ENCODE measurements at places on chromosomes 11 and 22. TPM values are rescaled to one million over a fixed set of nuclear protein-coding genes. Genes with fewer than 3 reads are reported as not detected.
A peak's percentile ranks its signal among the peaks of the same experiment; 100 is the strongest.

CCDC34 gene
- 29.4 TPM for polyA plus RNA-seq

CFAP68 gene
- polyA plus RNA-seq: 41.2 TPM

BEST1 gene
- polyA plus RNA-seq: 3.9 TPM

DNA sequence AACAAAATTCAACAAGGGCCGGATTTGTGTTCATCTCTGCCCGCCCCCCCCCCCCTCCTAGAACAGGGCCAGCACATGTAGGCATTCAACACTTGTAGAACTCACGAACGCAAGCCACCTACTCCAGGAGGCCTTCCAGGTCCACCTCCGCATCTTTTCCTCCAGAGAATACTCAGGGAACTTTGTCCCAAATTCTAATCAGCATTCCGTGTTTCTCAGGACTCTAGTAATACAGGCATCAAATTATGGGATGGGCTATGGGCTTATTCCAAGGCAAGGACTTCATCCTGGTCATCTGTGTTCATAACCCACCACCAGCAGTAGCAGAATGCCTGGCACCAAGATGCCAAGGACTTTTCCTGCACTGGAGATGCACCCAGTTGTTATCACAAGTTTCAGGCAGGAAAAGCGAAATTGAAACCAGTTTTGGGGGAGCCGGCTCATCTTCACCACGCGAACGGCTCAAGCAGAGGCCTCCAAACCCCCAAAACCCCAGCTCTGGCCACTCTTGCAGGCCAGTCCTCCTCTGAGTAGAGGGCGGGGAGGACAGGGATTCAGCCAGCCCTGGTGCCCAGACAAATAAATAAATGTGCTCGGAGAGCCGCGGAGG lies 462 bp downstream of the UBE2L6 start:
- H3K4me1 ChIP-seq: peaks cover 11% of the 10 kb centered on the region
- no peak for DNase-seq
- no peaks in the 10 kb centered on the region for H3K27me3 ChIP-seq
- peak overlapping the region; percentile 94 for H3K4me3 ChIP-seq
- H3K27ac ChIP-seq: peak overlapping the region; percentile 77
- H3K36me3 ChIP-seq: no peaks in the 10 kb centered on the region

GRCh38 chr22:19002684-19003038 lies 66.6 kb upstream of the PRODH start:
- no peak overlapping the region for H3K27ac ChIP-seq
- H3K27me3 ChIP-seq: peaks cover 11% of the 10 kb centered on the region
- H3K4me3 ChIP-seq: no peak overlapping the region
- no peaks in the 10 kb centered on the region for H3K4me1 ChIP-seq
- no peak for DNase-seq

DNA sequence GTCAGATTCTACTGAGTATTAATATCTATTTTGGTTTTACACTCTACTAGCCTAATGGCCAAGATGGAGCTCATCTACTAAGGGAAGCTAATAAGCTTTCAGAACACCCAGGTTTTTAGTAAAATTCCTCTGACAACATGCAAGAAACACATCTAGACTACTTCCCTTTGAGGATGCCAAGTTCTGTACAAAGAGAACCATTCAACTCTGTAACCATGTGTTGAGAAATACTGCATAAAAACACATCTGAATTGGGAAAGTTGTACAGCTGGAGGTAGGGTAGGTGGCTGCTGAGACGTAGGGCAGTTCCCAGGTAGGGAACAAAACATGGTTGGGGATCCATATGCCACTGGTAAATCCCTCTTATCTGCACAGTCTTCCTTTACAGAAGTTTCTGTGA lies 66.2 kb downstream of the SC5D start:
- no peaks in the 10 kb centered on the region for H3K36me3 ChIP-seq
- H3K27me3 ChIP-seq: peaks cover 3% of the 10 kb centered on the region
- no peak overlapping the region for H3K27ac ChIP-seq
- no peak overlapping the region for H3K4me3 ChIP-seq

GRCh38 chr11:35141571-35141971 lies 2.6 kb downstream of the CD44 start:
- no peaks in the 10 kb centered on the region for H3K36me3 ChIP-seq
- H3K4me1 ChIP-seq: peaks cover 4% of the 10 kb centered on the region
- peaks cover 41% of the 10 kb centered on the region for H3K27me3 ChIP-seq
- H3K27ac ChIP-seq: no peak overlapping the region
- DNase-seq: no peak

DNA sequence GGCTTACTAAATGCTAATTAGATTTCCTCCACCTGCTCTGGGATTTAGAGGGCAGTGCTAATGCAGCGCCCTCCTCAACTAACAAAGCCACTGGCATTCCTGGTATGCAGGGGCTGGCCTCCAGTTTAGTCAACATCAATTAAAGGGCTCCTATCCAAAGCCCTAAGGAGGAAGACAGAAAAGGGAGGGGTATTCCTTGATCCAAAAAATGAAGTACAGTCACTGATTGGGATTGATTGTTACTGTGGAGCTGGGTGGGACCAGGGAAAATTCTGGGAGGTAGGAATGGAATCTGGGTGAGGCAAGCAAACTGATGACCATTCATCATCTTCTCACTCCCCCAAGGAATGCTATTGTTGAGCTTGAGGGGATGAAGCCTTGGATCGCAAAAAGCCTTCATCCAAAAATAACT lies 52.2 kb downstream of the GAB2 start:
- no peak overlapping the region for H3K4me3 ChIP-seq
- H3K4me1 ChIP-seq: no peaks in the 10 kb centered on the region
- no peak for DNase-seq
- no peaks in the 10 kb centered on the region for H3K36me3 ChIP-seq
- H3K27me3 ChIP-seq: no peaks in the 10 kb centered on the region
- no peak overlapping the region for H3K27ac ChIP-seq

DNA sequence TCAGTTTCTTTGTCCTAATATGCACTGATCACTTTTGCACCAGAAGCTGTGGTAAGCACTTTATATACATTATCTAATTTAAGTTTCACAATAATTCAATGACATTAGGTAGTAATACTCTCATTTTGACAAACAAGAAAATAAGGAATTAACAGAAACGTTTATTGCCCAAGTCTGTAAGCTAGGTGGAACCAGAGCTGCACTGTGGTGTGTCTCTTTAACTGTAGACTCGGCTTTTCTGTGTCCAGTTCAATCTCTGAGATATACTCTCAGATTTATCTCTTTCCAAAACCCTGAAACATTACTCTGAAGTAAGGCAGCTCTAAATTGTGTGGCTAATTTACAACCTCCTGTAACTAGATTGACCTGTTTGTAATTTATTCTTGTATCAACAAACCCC lies 101.1 kb downstream of the MUC15 start:
- H3K36me3 ChIP-seq: no peaks in the 10 kb centered on the region
- no peak overlapping the region for H3K27ac ChIP-seq
- DNase-seq: no peak

DNA sequence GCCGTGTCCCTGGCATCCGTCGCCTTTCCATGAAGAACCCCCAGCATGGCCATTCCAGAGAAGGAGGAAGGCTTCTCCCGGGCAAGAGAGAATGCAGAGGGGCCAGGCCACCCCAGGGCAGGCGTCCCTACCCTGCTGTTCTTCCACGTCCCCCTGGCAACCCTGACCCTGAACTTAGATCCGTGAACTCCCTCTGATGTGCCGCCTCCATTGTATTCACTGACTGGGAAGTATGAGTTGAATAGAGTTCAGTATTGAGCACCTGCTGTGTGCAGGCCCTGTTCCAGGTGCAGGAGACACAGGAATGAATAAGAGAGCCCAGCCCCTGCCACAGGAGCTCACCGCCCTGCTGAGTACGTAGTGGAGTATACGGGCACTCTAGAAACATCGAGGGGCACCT lies 29.1 kb upstream of the RELT start:
- peaks cover 8% of the 10 kb centered on the region for H3K4me1 ChIP-seq
- H3K36me3 ChIP-seq: peaks cover 27% of the 10 kb centered on the region
- DNase-seq: no peak
- no peaks in the 10 kb centered on the region for H3K27me3 ChIP-seq
- H3K4me3 ChIP-seq: no peak overlapping the region

DNA sequence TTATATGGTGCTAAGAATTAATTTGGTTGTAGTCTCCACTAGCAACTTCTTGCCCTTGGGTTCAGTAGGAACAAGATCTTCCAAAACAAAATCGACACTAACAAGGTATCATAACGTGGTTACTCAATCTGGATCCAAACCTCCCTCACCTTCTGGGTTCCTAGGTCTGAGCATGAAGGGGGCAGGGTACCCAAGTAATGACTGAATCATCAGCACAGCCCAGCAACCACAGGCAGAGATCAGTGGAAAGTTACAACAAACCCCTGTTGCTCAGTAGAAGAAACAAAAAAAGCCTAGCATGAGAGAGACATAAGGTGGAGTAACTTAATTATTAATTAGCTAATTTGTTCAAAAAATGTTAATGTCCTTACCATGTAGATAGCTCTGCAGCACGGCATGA lies 221.4 kb downstream of the BLID start:
- H3K4me3 ChIP-seq: no peak overlapping the region
- H3K27me3 ChIP-seq: no peaks in the 10 kb centered on the region
- no peaks in the 10 kb centered on the region for H3K36me3 ChIP-seq
- DNase-seq: no peak

DNA sequence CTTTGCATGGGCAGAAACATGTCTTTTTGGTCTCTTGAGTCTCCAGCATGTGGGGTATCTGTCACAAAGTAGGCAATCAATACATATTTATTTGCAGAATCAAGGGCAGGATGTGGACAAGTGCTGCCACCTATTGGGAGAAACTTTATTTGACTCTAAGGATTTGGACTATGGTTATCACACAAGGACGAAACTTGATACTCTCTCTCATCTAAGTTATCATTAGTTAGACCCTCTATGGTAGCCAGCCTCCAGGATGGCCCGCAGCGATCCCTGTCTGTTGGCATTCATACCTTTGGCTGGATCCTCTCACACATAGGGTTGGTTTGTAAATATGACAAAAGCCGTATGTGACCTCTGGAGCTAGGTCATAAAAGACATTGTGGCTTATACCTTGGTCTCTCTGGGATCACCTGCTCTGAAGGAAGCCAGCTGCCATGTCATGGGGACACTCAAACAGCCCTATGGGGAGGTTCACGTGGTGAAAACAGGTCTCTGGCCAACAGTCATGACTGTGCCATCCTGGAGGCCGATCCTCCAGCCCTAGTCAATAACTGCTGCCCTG lies 1.1 kb upstream of the FBXO7 start:
- no peaks in the 10 kb centered on the region for H3K36me3 ChIP-seq
- peak overlapping the region; percentile 96 for H3K27ac ChIP-seq
- peak; percentile 84 for DNase-seq
- no peak overlapping the region for H3K4me3 ChIP-seq
- peaks cover 2% of the 10 kb centered on the region for H3K27me3 ChIP-seq
- peaks cover 6% of the 10 kb centered on the region for H3K4me1 ChIP-seq

- no peak overlapping the region for H3K4me3 ChIP-seq
- peaks cover 3% of the 10 kb centered on the region for H3K36me3 ChIP-seq
- H3K27ac ChIP-seq: no peak overlapping the region
- no peaks in the 10 kb centered on the region for H3K4me1 ChIP-seq
Measured at GRCh38 chr11:66891851-66892660, 35.2 kb downstream of the LRFN4 start.

- no peak overlapping the region for H3K27ac ChIP-seq
- H3K4me3 ChIP-seq: no peak overlapping the region
- no peaks in the 10 kb centered on the region for H3K27me3 ChIP-seq
- no peak for DNase-seq
- no peaks in the 10 kb centered on the region for H3K36me3 ChIP-seq
- no peaks in the 10 kb centered on the region for H3K4me1 ChIP-seq
Measured at GRCh38 chr11:95584589-95584988, 205.0 kb downstream of the FAM76B start.

DNA sequence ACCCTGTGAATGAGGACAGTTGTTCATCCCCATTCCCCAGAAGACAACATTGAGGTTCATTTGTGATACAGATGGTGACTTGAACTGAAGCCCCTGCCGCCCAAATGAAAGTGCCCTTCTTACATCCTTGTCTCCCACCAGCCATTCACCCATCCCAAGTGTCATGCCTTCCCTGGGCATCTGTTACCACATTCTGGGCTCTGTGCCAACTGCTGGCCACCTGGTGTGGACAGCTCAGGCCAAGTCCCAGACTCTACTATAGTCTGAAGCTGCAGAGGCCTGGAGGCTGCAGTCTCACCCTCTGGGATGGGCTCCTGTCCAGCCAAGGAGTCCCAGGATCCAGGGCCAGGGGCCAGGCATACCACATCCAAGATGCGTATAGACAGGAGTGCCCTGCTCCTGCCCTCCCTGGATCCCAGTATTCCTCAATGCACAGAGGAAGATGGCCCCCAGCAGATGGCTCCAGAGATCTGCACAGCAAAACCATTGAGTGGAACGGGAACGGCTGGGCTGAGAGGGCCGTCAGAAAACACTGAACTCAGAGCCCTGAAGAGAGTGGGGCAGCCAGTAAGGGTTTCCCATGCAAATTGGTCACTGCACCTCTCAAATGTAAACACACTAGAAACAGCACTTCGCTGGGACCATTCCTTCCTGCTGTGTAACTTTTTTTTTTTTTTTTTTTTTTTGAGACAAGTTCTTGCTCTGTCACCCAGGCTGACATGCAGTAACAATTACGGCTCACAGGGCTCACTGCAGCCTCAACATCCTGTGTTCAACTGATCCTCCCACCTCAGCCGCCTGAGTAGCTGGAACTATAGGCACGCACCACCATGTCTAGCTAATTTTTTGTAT lies 22.8 kb downstream of the ARRB1 start:
- H3K4me3 ChIP-seq: no peak overlapping the region
- DNase-seq: peak; percentile 73
- peak overlapping the region; percentile 79 for H3K27ac ChIP-seq
- H3K4me1 ChIP-seq: peaks cover 40% of the 10 kb centered on the region

DNA sequence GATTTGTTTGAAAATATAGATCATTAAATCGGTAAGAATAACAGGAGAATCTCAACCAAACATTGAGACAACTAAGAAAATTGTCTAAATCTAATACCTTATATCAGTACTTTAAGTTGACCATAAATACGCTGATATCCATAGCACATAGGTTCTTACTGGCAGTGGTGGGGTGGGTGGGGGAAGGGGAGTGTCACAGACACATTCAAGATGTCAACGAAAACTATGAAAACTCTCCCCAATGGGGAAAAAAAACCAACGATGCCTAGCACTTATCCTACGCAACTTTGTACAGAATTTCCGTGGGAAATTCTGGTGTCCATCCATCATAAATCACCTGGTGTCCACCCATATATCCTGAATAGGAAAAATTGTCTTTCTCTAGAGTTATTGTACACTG lies 6.2 kb downstream of the GRAP2 start:
- no peak overlapping the region for H3K27ac ChIP-seq
- no peak for DNase-seq
- no peaks in the 10 kb centered on the region for H3K36me3 ChIP-seq
- H3K27me3 ChIP-seq: no peaks in the 10 kb centered on the region
- H3K4me1 ChIP-seq: no peaks in the 10 kb centered on the region
- H3K4me3 ChIP-seq: no peak overlapping the region

- H3K4me3 ChIP-seq: no peak overlapping the region
- H3K27me3 ChIP-seq: no peaks in the 10 kb centered on the region
- H3K36me3 ChIP-seq: no peaks in the 10 kb centered on the region
- no peak overlapping the region for H3K27ac ChIP-seq
- no peaks in the 10 kb centered on the region for H3K4me1 ChIP-seq
Measured at GRCh38 chr11:60221181-60221580, 21.8 kb downstream of the MS4A4E start.
